ENCODE measurements at places on chromosomes 5 and 9. TPM values are rescaled to one million over a fixed set of nuclear protein-coding genes. Genes with fewer than 3 reads are reported as not detected.

Gene ZNF454
- total RNA-seq: 2.0 TPM

- DNase-seq: no peak
- no peak overlapping the region for H3K4me3 ChIP-seq
- no peaks in the 10 kb centered on the region for H3K36me3 ChIP-seq
- H3K27ac ChIP-seq: peak overlapping the region; percentile 62
These were observed 71.1 kb downstream of the GNAQ start for GRCh38 chr9:77960356-77961153.

DNA sequence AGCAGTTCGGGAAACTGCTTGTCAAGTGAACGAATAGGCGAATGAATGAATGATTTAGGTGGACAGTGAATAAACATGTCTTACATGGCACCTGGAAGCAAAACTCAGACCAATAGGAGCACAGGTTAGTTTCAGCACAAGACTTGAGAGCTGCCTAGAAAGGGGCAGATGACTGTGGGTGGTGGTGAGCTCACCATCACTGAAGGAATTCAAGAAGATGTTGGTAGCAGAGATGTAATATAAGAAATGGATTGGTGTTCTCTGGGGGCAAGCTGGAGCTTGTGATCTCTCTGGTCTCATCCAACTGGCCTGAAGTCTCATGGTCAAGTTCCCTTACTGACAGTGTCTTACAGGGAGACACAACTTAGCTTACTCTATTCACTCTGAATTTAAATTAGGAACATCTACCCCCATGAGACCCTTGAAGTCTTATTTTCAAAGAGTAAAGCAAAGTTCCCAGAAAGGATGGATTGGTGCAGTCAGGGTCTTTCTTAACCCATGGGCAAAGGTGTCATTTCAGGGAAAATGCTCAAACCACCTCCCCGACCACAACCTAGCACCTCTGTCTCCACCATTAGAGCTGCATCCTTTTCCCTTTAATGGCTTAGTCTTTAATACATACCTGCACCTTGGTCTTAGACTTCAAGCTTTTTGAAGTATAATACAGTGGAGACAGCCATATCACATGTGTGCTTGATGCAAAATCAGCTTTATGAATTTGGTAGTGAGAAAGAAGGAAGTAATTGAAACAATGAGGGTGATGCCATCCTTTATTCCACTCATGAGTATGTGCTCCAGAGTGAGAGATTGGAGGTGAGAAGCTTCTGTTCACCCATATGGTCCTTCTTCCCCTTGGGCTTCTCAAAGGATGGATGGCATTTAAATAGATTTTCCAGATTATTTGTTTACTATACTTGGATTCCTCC, 5.1 kb downstream of the LCP2 start:
- H3K27me3 ChIP-seq: no peaks in the 10 kb centered on the region
- peak; percentile 25 for DNase-seq
- no peak overlapping the region for H3K27ac ChIP-seq
- H3K4me1 ChIP-seq: peaks cover 15% of the 10 kb centered on the region
- H3K4me3 ChIP-seq: no peak overlapping the region

GRCh38 chr9:114263853-114264510, 58.9 kb upstream of the ORM1 start:
- no peaks in the 10 kb centered on the region for H3K27me3 ChIP-seq
- H3K27ac ChIP-seq: no peak overlapping the region
- no peaks in the 10 kb centered on the region for H3K4me1 ChIP-seq

- H3K27me3 ChIP-seq: peaks cover 87% of the 10 kb centered on the region
- no peak overlapping the region for H3K4me3 ChIP-seq
- H3K27ac ChIP-seq: no peak overlapping the region
- peaks cover 14% of the 10 kb centered on the region for H3K4me1 ChIP-seq
- no peak for DNase-seq
These were observed 21.1 kb upstream of the TOR2A start for GRCh38 chr9:127756233-127756632.

Gene FOXI1
- total RNA-seq: not detected

Gene CCL28
- 0.71 TPM for total RNA-seq

- no peak overlapping the region for H3K27ac ChIP-seq
- no peaks in the 10 kb centered on the region for H3K27me3 ChIP-seq
- DNase-seq: no peak
- H3K4me3 ChIP-seq: no peak overlapping the region
These were observed 41.2 kb downstream of the PDCD1LG2 start for GRCh38 chr9:5551368-5552150.

GRCh38 chr5:140356853-140357725, 2.9 kb upstream of the SLC4A9 start:
- DNase-seq: no peak
- peaks cover 5% of the 10 kb centered on the region for H3K4me1 ChIP-seq
- no peak overlapping the region for H3K27ac ChIP-seq
- H3K27me3 ChIP-seq: no peaks in the 10 kb centered on the region
- H3K4me3 ChIP-seq: no peak overlapping the region

- no peak overlapping the region for H3K4me3 ChIP-seq
- no peak for DNase-seq
- no peaks in the 10 kb centered on the region for H3K27me3 ChIP-seq
- H3K4me1 ChIP-seq: no peaks in the 10 kb centered on the region
- H3K36me3 ChIP-seq: no peaks in the 10 kb centered on the region
- H3K27ac ChIP-seq: no peak overlapping the region
These were observed 101.7 kb downstream of the CDH18 start for GRCh38 chr5:19886123-19886917.

GRCh38 chr5:96407436-96407835, 25.6 kb downstream of the PCSK1 start:
- H3K27ac ChIP-seq: no peak overlapping the region
- DNase-seq: no peak
- H3K4me1 ChIP-seq: no peaks in the 10 kb centered on the region
- H3K4me3 ChIP-seq: no peak overlapping the region
- no peaks in the 10 kb centered on the region for H3K27me3 ChIP-seq

- no peak overlapping the region for H3K27ac ChIP-seq
- no peak for DNase-seq
- no peaks in the 10 kb centered on the region for H3K36me3 ChIP-seq
- H3K27me3 ChIP-seq: no peaks in the 10 kb centered on the region
- H3K4me1 ChIP-seq: no peaks in the 10 kb centered on the region
These were observed 69.3 kb upstream of the MELK start for GRCh38 chr9:36503172-36504088.

All from sigmoid colon (tissue), 7 donors.